Muscle of leg (tissue), 16 donors: ENCODE measurements at places on chromosomes 11 and 22. TPM values are rescaled to one million over a fixed set of nuclear protein-coding genes. Genes with fewer than 3 reads are reported as not detected.

The APOA5 gene
- total RNA-seq = not detected

- DNase-seq = no peak
Observed at GRCh38 chr11:1755692-1756561, 5.5 kb upstream of the IFITM10 start.

GRCh38 chr22:49208768-49209252 lies 618.9 kb downstream of the BRD1 start:
- DNase-seq = peak; percentile 12

The TEAD1 gene
- 60.2 TPM for total RNA-seq

- DNase-seq = no peak
Observed at GRCh38 chr11:26983645-26984044, 10.3 kb upstream of the FIBIN start.

DNA sequence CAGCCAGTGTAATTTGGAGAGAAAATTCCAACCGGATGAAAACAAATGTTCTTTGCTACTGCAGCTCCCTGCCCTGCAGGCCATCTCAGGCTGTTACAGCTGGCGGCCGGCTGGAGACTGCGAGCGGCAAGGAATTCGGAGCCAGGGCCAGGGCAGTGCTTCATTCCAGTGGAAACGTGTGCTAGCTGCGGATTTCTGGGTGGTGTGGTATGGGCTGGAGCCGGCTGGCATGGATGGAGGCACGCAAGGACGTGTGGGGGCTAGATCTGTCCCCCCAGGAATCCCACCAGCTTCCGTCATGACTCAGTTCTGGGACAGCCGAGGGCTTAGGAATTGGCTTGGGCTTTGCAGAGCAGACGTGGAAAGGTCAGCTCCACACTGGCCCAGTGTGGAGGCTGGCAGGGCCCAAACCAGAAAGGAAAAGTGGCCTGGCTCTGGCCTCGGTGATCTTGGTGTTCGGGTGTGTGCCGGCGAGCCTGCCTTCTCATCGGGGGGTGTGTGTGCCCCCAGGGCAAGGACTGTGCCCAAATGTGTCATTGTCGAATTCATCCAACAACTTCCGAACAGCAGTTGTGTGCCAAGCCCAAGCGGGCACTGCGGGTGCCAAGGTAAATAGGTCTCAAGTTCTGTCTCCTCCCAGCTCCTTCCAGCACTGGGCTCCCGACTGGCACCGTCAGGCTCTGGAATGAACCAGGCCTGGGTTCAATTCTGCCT lies 48.1 kb upstream of the SHISAL1 start:
- peak; percentile 72 for DNase-seq

GRCh38 chr11:67441731-67442351 lies 1.4 kb downstream of the CORO1B start:
- no peak for DNase-seq

The CELF1 gene
- 58.0 TPM for total RNA-seq

DNA sequence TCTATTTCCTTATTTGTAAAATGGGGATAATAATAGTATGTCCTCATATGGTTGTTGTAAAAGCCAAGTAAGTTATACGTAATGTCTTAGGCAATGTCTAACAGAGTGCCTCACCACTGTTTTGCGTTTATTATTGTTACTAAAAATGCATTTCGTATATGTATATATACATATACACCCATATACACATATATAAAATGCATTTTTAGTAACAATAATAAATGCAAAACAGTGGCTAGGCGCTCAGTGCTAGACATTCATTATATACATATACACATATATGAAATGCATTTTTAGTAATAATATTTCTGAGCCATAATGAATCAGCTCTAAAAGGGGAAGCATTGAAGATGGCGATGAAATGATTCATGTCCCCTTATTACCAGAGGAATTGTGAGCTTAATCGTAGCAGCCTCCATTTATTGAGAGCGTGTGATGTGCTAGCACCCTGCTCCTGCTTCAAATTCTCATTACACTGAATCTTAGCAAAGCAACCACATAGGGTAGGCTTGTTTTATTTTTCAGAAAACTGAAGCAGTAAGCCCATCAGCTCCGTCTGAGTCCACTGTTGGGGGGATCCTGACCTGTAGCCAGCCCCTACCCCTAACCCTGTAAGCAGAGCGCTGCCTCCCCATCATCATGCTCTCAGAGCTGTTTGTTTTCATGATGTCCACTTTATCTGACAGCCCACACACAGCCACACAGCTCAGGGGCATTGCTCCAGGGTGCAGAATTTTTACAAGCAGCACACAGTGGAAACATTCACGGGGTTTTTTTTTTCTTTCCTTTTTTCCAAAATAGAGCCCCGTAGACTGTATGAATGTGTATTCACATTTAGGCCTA lies 97.1 kb upstream of the NAV2 start:
- DNase-seq = no peak
